Heart left ventricle (tissue), 16 donors: ENCODE measurements at places on chromosomes 4 and X. TPM values are rescaled to one million over a fixed set of nuclear protein-coding genes. Genes with fewer than 3 reads are reported as not detected.

- H3K27ac ChIP-seq = no peak overlapping the region
- H3K36me3 ChIP-seq = no peaks in the 10 kb centered on the region
- no peak for DNase-seq
- H3K27me3 ChIP-seq = no peaks in the 10 kb centered on the region
- no peak overlapping the region for H3K4me3 ChIP-seq
Measured at GRCh38 chr4:15291122-15291521, 136.7 kb upstream of the C1QTNF7 start.

The CYTL1 gene
- not detected for total RNA-seq

The SMIM31 gene
- total RNA-seq = not detected

GRCh38 chr4:83331956-83332355 is 2.7 kb downstream of the HPSE start:
- no peaks in the 10 kb centered on the region for H3K4me1 ChIP-seq
- H3K27me3 ChIP-seq = no peaks in the 10 kb centered on the region
- no peak for DNase-seq
- no peak overlapping the region for H3K4me3 ChIP-seq

The SSX4 gene
- total RNA-seq = not detected

The CORIN gene
- 33.6 TPM for total RNA-seq

The RIBC1 gene
- total RNA-seq = 0.45 TPM

- no peak overlapping the region for H3K4me3 ChIP-seq
- H3K36me3 ChIP-seq = no peaks in the 10 kb centered on the region
- peaks cover 25% of the 10 kb centered on the region for H3K27me3 ChIP-seq
Measured at GRCh38 chr4:4842476-4843441, 16.7 kb upstream of the MSX1 start.

GRCh38 chrX:47991263-47992094 is 12.3 kb downstream of the ZNF182 start:
- H3K4me3 ChIP-seq = no peak overlapping the region
- H3K27me3 ChIP-seq = no peaks in the 10 kb centered on the region
- no peaks in the 10 kb centered on the region for H3K4me1 ChIP-seq
- H3K36me3 ChIP-seq = peaks cover under 1% of the 10 kb centered on the region
- DNase-seq = no peak

DNA sequence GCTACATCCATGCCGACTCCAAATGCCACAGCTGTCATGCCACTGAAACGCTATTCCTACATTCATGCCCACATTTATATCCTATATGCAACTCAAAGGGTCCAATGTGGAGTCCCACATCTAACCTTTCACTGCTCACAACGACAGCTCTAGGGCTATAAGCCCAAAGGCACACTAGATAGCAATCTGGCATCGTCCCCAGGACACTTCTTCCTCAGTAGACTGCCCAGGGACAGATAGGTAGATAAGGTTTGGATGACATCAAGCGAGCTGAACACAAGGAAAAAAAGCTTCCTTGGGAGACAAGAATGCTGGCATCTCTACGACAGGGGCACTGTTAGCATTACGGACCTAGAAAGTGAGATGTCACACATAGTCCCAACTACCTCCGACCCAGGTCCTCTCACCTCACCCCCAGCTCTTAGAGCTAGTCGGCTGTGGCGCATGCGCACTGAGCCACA is 685 bp downstream of the RAB9B start:
- H3K4me3 ChIP-seq = peak overlapping the region; percentile 54
- H3K36me3 ChIP-seq = no peaks in the 10 kb centered on the region
- DNase-seq = peak; percentile 82
- H3K4me1 ChIP-seq = peaks cover 4% of the 10 kb centered on the region
- peak overlapping the region; percentile 83 for H3K27ac ChIP-seq

The CXCL11 gene
- total RNA-seq = not detected

GRCh38 chrX:18017411-18017810 is 156.3 kb upstream of the RAI2 start:
- no peak for DNase-seq
- H3K27me3 ChIP-seq = no peaks in the 10 kb centered on the region

- H3K36me3 ChIP-seq = peaks cover 82% of the 10 kb centered on the region
- H3K27me3 ChIP-seq = no peaks in the 10 kb centered on the region
- no peak overlapping the region for H3K27ac ChIP-seq
- no peak for DNase-seq
- H3K4me1 ChIP-seq = peaks cover 15% of the 10 kb centered on the region
Measured at GRCh38 chr4:38046727-38047489, 86.7 kb downstream of the PTTG2 start.

The MAGEA2B gene
- not detected for total RNA-seq
